Stimulated activated naive CD8-positive, alpha-beta T cell treated with anti-CD3 and anti-CD28 coated beads, Interleukin-15, amount 100 ng/mL, for 72 hours (primary cell): ENCODE measurements at places on chromosomes 5 and 9.

DNA sequence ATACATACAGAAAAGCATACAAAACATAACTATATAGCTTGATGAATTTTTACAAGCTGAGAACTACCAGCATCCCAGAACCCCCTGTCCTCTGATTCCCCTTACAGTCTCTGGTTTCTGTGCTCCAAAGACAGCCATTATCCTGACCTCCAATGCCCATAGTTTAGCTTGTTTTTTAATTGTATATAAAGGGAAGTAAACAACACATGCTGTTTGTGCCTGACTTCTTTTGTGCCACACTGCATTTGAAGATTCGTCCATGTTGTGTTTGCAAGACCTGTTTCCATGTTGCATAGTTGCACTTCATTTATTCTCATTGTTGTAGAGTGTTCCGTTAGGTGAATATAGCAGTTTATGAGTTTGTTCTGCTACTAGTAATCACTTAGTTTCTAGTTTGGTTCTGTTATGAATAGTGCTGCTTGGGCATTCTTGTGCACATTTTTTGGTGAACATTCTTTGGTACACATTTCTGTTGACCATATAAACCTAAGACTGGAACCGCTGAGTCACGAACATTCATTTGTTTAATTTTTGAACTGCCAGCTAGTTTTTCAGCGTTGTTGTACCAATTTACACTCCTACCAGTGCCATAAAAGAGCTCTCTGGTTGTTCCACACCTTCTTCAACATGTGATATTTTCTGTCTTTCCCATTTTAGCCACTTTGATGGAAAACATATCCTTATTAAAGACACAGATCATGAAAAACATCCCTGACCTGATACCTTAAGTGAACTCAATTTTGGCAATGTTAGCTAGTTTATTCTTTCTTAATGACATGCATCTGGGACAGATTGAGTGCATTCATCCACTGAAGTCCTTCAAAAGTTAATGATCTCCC is 78.1 kb upstream of the ANXA1 start:
- DNase-seq = no peak

- no peak for DNase-seq
These were observed 114.8 kb upstream of the ALDH1B1 start for GRCh38 chr9:38277601-38278200.

DNA sequence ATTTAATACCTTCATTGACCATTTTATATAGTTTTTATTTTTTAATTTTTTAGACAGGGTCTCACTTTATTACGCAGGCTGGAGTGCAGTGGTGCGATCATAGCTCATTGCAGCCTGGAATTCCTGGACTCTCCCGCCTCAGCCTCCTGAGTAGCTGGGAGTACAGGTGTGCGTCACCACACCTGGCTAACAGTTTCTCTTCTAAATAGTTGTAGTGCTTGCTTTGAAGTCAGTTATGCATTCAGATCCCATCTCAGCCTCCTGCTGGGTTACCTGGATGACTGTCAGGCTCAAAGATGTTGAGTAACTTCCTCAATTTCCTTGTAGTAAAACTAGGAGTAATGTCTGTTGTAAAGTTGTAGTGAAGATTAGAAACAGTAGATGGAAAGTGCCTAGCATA is 21.4 kb downstream of the SNX18 start:
- no peak for DNase-seq

DNA sequence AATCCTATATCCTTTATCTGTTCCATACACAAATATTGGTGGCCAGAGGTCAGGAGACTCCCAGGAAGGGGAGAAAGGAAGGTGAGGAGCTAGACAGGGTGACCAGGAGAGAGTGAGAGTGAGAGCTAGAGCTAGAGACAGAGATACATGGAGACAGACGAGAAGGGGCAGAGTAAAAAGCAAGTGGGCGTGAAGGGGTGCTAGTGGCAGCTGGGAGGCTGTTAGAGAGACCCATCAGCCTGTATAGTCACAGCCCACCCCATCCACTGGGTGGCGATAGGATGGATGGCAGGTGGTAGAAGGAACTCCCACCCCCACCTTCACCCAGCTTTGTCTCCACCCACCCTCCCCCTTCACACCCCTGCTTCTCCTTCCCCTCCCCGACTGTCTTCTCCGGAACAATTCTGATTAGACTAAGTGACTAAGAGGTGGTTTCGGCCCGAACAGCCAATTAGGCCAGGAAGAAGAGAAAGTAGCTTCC is 32.8 kb downstream of the PCDH1 start:
- DNase-seq = no peak

DNA sequence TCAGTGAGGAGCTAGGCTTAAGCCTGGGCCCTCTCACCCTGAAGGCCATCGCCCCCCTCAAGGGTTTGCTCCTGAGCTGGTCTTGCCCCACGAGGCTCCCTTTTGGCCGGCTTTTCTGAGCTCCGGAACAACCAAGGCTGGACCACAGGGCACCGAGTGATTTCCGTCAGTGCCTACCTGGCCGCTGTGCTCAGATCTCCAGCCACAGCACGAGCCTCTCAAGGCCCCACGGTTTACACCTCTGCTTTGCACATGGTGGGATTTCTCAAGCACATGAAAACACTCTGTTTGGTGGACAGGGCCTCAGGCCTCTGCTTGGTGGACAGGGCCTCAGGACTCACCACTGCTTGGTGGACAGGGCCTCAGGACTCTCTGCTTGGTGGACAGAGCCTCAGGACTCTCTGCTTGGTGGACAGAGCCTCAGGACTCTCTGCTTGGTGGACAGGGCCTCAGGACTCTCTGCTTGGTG is 15.8 kb downstream of the CLPTM1L start:
- DNase-seq = no peak

DNA sequence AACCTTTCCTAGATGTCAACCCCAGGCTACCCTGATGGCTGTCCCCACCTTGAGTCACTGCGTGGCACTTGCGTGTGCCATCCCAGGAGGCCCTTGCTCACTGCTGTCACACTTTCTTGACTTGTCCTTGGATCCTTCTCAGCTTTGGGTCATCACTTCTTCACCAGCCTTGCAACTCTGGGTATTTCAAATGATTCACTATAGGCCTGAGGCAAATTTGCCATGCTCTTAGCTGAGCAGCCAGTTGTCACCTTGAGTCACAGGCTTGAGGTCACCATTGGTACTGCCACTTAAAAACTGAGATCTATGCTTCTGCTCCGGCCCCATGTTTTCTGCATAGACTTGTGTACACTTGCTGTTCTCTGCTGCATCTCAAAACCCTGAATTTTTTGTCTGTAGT is 84.7 kb downstream of the BASP1 start:
- DNase-seq = no peak

- no peak for DNase-seq
These were observed 1281.2 kb upstream of the NUDT12 start for GRCh38 chr5:104843822-104844221.
